ENCODE measurements at places on chromosomes 5 and 9.
A peak's percentile ranks its signal among the peaks of the same experiment; 100 is the strongest.

DNA sequence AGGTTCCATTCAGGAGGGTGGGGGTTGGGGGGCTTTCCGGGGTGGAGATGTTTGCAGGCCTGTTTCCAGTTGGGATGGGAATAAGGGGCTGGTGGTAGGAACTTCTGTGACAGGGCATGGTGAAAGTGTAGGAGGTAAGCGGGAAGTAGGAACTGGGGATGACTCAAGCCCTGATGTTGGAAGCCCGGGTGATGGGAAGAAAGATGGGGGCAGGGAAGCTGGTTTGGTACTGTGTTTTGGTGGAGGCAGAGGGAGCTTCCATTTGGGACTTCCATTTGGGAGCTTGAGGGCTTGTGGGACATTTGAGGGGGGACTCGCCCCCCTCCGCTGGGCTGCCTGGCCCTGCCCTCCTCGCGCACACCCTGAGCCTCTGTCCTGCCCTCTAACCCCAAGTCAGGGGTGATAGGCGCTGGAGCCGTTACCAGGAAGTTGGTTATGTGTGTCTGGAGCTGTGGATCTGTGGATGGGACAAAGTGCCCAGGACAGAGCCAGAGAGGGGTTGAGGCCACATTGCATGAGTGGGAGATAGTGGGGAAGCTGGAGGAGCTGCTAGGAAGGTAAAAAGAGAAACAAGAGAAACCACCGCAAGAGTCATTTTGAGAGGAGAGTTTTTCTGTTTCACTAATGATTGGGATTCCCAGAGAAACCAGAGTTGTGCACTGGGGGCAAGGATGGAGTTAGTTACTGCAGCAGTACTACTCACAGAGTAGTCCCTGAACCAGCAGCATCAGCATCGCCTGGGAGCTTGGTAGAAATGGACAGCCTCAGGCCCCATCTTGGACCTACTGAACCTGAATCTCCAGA, 6.6 kb downstream of the RGS14 start:
- DNase-seq: no peak

- DNase-seq: no peak
These were observed 5.7 kb downstream of the HBEGF start for GRCh38 chr5:140340605-140341121.

DNA sequence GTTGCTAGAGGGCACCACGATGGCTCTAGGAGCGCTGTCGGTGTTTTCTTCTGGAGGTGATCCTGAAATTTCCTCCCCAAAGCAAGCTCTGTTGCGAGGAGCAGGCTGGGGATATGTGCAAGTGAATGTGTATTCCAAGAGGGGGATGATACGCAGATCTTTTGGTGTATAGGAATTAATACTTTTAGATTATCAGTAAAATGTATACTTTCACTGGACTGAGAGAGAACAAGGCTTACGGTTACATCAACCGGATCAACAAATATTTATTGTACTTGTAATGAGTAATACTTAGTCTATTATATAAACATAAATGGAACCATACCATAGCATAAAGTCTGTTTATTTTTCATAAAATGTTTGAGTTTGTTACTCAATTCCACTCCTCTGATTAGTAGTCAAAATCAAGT, 632 bp upstream of the PRKAA1 start:
- no peak for DNase-seq

DNA sequence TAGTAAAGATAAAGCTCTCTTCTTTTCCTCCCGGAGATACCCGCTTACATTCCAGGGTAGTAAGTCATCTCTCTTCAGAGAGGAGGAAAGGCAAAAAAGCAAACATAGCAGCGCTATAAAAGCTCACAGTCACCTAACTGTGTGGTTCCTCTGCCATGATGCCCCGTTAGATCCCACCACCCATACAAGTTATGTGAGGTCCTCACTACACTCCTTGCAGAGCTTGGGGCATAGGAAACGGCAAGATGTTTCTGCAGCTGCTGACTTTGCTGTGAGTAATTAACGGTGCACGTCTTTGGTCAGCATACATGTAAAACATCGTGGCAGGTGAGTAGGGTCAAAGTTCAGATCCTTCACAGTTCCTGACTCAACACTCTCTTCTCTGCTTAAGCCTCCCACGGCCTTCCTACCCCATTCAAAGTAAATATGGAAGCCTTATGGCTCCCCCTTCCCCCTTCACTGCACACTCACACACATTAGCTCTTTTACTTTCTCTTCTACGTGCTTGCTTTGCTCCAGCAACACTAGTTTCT, 218.9 kb downstream of the DIRAS2 start:
- no peak for DNase-seq

GRCh38 chr9:114021578-114021977, 56.5 kb downstream of the AMBP start:
- no peak for DNase-seq

DNA sequence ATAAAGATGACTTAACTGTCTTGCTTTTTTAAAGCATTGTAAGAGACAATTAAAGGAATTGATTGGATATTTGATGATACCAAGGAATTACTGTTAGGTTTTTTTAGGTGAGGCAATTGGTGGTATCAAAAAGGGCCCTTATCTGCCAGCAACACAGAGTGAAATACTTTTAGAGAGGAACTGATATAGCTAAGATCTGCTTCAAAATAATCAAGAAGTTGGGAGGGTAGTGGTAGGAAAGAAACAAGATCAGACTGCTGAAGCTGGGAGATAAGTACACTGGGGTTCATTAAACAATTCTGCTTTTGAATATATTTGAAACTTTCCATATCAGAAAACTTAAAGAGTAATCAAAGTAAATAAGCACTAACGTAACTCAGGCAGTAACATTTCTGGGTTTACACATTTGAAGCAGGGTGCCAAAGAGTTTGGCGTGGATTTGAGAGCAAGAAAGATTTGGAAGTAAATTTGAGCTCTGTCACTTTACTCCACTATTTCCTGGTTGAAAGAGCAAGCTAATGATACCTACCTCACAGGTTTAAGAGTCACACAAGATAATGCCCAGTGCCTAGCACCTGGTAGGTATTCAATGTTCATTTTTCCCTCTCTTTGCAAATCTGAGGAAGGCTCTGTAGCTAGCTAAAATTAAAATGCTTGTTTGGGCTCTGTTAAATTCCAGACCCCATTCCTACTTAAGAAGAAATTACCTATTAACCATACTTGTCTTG, 6.9 kb downstream of the ERMP1 start:
- no peak for DNase-seq

- no peak for DNase-seq
These were observed 248.3 kb downstream of the CDH18 start for GRCh38 chr5:19739671-19740070.

GRCh38 chr5:57937025-57937424, 454.4 kb upstream of the ACTBL2 start:
- no peak for DNase-seq

- no peak for DNase-seq
These were observed 40.3 kb upstream of the CEP72 start for GRCh38 chr5:571791-572190.

- no peak for DNase-seq
These were observed 59.2 kb upstream of the IRX2 start for GRCh38 chr5:2810644-2811043.

GRCh38 chr5:143350751-143351602, 52.5 kb downstream of the NR3C1 start:
- DNase-seq: no peak

DNA sequence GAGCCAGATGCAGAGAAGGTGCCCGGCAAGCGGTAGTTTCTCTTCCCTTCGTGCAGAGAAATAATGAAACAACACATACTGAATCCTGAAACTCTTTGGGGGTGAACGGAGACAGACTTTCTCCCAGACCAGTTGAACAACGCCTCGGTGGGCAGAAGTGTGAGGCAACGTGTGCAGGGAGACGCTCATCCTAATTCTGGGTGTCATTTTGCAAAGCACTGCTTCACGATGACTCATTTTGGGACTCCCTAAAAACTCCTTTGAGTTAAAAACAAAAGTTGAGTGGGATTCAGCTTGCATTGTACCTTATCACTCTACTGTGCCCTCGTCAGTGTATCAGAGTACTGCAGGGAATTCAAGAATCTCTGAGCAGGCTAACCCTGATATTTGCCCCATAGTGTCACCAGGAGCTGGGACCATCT, 3.5 kb upstream of the NEK6 start:
- no peak for DNase-seq

- no peak for DNase-seq
These were observed 92.8 kb upstream of the PITX1 start for GRCh38 chr5:135126688-135127438.

DNA sequence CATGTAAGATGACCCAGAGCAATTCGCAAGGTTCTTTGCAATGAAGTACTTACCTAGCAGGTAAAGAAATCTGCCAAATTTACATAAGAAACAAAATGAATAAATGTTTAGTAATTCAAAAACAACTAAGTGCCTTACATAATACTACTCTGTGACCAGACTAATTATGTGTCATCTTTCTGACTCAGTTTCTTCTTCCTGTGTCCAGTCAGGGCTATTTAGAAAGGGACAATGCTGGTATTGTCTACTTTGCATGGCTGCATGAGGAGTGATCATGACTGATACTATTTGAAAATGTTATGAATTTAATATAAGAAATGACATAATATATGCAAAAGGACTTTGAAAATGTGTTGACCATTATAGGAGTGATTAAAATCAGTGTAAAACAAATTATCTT, 210.0 kb downstream of the TMEM161B start:
- DNase-seq: no peak

DNA sequence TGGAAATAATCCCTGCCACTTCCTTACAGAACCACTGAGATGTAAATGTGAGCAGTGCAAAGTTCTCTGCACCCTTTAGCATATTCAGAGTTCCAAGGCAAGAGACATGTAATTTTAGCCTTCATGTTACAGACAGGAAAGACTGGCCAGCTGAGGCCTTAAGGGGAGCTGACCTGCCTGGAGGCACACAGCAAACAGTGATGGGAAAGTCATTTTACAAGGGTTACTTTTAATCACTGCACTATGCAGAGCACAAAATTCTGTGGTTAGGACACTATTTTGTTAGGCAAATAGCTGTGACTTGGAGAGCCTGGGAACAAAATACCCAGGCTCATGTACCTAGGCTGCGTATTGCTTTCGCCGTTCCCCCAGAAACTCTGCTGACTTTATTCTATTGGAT, 30.2 kb upstream of the TNIP1 start:
- DNase-seq: no peak

- DNase-seq: no peak
These were observed 145.5 kb upstream of the PCA3 start for GRCh38 chr9:76618762-76619161.

GRCh38 chr5:137071931-137072330, 427.2 kb downstream of the SPOCK1 start:
- DNase-seq: no peak

DNA sequence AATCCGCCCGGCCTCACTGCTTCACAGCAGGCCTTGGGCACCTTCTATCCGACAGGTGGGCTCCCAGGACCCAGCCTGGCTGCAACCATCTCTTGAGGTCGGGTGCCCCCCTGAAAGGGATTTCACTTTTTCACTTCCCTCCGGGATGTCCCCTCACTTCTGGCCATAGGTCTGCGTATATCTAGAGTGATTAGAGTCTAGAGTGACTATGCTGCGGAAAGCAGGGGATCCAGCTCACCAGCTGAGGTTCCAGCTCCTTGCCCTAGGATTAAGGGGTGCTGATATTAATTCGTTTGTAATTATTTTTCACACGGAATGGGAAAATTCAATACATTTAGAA, 3.1 kb downstream of the DMRT2 start:
- DNase-seq: no peak

- DNase-seq: no peak
These were observed 277.6 kb downstream of the ZNF608 start for GRCh38 chr5:124468671-124469411.

DNA sequence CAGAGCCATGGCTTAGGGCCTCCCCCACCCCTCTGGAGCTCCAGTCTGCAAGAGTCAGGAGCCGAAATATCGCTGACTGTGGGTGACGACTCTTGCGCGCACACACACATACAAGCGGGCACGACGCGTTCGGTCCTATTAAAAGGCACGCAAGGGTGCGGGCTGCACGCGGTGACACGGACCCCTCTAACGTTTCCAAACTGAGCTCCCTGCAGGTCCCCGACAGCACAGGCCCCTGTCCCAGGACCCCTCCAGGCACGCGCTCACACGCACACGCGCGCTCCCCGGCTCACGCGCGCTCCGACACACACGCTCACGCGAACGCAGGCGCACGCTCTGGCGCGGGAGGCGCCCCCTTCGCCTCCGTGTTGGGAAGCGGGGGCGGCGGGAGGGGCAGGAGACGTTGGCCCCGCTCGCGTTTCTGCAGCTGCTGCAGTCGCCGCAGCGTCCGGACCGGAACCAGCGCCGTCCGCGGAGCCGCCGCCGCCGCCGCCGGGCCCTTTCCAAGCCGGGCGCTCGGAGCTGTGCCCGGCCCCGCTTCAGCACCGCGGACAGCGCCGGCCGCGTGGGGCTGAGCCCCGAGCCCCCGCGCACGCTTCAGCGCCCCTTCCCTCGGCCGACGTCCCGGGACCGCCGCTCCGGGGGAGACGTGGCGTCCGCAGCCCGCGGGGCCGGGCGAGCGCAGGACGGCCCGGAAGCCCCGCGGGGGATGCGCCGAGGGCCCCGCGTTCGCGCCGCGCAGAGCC, at the start of gene GRIN1:
GRIN1 (plus strand) TSS at position 433 of the 746 bp plus-strand sequence. CDS start 333 bp downstream, outside the sequence.
- no peak for DNase-seq

GRCh38 chr5:55411876-55412275, 104.1 kb downstream of the MTREX start:
- no peak for DNase-seq

GRCh38 chr9:129414377-129414992, 206.4 kb downstream of the C9orf50 start:
- DNase-seq: no peak

GRCh38 chr5:80960531-80961375, 590 bp downstream of the RASGRF2 start:
- peak; percentile 16 for DNase-seq

DNA sequence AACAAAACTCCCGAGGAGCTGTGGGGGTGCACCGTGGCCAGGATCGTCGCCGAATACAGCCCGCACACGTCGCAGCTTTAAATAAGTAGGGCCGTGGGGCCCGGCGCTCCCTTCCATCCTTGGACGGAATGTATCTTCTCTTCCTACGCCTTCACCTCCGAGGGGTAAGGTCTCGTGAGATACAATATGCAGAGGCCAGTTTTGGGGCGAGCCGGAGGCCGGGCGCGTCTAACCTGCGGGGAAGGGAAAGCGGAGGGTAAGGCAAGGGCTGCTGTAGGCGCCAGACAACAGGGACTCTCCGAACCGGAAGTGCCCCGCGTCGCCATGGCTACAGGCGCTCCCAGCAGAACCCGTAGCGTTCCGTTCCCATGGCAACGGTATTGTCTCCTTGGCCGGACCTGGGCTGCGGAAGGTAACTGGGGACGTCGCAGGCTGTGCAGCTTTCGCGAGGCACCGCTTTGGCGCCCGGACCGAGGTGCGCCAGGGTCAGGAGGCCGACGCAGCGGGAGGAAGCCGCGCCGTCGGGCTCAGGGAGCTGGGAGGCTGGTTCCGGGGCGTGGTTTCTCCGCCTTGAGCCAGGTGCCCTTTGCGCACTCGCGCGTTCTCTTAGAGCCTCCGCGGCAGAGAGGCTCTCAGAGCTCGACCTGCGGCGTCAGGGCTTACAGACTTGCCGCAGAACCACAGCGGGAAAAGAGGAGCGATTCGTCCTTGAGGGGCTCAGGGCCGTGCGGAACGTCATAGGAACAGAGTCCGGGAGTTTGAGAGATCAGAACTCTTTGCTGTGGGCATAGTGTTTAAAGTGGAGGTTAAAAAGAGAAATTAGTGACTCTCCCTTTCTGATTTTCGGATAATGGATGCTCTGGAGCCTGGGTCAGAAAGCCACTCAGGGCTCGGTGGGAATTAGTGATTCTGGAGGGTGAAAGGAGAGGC, at the start of gene TTC23L:
TTC23L (plus strand) TSS at position 380 of the 930 bp plus-strand sequence. CDS start 1,508 bp downstream, outside the sequence.
- DNase-seq: peak; percentile 73
